ENCODE measurements at places on chromosomes 16 and 17.

DNA sequence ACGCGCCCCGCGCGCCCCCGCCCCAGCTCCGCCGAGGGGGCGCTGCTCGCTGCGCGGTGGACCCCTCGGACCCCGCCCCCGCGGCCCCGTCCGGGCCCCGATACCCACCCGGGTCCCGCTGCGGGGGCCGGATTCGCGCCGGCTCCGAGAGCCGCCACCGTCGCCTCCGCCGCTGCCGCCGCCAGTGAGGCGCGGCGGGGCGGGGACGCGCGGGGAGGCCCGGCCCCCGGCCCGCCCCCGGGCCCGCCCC is at the start of gene TBC1D16:
Gene TBC1D16 (minus strand): TSS at position 186 of the 250 bp plus-strand sequence. CDS start 22,325 bp downstream, outside the sequence.
- no peak for DNase-seq

DNA sequence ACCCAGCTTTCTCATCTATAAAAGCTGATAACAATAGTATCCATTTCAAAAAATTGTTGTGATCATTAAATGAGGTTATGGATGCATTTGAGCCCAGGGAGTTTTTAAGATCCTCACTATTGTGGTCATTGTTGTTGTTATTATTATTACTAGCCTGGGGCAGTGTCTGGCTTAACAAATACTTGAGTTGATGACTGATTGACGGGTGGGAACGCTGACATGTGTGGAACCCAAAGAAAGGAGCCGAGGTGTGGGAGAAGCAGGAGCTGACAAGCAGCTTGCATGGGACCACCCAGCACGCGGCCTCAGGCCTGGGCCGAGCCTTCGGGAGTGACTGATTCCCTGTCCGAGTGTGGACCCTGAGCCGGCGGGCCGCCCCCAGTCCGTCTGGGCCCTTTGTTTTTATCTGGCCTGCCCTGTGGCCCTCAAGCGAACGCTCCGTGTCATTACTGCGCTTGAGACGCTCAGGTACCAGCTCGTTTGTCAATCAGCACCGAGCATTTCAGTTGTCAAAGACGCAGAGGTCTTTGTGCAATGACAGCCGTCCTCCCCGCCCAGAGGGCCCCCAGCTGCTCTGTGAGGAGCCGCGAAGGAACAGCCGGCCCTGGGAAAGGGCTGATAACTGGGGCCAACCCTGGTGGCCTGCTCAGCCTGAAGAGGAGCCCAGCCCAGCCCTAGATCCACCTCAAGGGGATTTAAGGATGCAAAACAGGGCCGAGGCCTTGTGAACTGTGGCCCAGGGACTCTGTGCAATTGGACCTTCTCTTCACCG is 132.9 kb upstream of the FOXF1 start:
- DNase-seq, result no peak

- no peak for DNase-seq
Measured at GRCh38 chr16:8516471-8516870, 73.8 kb downstream of the TMEM114 start.

DNA sequence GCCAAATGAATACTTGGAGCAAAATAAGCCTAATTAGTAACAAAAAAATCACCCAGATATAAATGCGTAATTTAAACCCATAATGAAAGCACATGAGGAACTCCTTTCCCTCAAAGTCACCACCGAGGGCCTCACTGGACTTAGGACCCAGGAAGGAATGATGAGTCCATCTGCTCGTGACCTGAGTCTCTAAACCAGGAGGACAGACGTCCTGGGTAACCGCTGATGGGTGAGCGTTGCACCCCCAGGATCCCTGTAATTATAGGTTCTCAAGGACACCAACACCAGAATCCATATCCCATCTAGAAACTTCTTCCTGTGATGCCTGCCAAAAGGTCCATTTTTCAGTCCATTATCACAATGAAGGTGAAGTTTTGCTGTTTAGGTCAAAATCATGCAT is 121.4 kb downstream of the ZNF778 start:
- no peak for DNase-seq

GRCh38 chr17:72387487-72387886 is 266.7 kb downstream of the SOX9 start:
- DNase-seq, result no peak

DNA sequence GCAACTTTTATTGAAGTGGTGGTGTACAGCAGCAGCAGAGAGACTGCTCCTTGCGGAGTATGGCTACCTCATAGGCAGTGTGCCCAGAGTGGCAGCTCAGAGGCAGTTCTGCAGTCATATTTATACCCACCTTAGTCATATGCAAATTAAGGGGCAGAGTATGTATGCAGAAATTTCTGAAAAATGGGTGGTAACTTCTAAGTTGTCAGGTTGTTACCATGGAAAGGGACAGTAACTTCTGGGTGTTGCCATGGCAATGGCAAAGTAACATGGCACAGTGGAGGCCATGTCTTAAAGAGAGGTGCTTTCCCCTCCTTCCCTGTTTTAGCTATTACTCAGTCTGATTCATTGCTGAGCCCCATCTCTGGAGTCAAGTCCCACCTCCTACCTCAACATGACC is 53.4 kb downstream of the MEOX1 start:
- DNase-seq, result no peak

DNA sequence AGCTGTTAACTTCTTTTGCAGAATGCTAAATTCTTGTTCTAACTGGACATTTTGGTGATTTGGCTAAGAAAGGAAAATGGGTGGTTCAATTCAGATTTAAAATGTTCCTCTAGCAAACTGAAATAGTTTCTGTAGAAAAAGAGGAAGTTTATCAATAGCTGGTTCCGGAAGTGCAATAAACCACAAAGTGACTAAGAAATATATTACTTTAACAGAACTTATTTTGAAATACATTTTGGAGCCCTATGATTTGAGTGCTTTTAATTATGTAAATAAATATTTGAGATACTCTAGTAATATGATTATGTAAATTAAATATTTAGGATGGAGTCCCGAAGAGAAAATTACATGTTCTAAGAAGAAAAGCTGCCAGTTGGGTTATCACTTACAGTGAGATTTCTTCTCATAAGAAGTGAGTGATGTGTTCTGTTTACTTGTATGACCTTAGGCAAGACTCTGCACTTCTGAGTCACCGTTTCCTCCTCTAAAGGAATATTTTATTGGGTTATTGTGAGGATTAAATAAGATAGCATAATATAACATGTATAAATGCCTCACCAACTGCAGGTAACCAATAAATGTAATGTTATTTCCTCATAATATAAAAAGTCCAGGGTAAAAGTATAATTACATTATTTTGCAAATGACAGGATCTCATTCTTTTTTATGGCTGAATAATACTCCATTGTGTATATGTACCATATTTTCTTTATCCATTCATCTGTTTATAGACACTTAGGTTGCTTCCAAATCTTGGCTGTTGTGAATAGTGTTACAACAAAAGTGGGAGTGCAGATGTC is at the start of gene EVI2B:
Gene EVI2B (minus strand): TSS at position 73 of the 800 bp plus-strand sequence. CDS start 8,445 bp downstream, outside the sequence.
- no peak for DNase-seq

DNA sequence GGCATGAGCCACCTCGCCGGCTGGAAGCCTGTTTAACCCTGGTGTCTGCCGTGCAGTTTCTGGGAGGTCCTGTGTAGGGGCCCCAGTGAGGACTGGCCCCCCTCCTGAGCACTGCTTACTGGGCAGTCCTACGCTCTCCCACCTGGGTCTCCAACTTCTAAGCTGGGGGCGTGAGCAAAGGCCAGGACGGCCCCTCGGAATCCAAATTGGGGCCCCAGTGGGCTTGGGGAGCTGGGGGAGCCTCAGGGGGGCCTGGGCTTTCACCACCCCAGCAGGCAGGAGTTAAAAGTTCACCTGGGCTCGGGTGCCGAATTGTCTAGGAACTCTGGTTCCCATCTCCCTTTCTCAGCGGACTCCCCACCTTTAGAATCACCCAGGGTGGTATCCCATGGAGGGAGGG is 7.2 kb upstream of the SLC38A10 start:
- DNase-seq, result no peak

DNA sequence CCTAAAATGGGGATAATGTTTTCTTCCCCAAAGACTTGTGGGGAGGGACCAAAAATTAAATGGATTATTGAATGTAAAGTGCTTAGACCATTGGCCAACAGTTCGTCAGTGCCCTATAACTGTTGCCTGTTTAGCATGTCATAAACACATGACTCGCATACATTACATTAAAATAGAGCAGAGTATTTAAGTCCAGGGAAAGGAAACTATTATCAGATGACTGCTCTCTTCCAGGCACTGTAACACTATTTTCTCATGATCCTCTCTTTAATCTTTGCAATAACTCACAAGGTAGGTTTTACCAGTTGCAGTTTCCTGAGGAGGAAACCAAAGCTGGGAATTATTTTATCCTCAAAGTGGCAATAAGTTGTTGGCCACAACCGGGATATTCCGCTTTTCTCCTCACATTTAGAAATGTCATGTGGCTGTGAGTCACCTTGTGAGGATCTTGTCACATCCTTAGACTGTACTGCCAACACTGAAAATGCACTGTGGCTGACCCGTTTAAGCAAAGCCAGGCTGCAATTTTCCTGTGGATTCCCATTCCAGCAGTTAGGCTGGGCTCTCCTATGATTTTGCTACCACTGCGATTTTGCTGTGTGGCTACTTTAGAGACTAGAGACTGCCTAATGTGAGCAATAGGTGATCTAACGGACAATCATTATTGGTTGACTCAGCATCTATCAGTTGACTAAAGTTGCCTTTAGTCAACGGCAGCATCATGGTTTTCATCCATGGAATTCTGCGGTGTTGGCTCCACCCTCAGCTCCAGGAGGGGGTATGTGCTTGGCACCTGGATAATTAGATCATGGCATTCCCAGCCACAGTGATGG is 58.3 kb upstream of the DHX40 start:
- DNase-seq, result no peak

DNA sequence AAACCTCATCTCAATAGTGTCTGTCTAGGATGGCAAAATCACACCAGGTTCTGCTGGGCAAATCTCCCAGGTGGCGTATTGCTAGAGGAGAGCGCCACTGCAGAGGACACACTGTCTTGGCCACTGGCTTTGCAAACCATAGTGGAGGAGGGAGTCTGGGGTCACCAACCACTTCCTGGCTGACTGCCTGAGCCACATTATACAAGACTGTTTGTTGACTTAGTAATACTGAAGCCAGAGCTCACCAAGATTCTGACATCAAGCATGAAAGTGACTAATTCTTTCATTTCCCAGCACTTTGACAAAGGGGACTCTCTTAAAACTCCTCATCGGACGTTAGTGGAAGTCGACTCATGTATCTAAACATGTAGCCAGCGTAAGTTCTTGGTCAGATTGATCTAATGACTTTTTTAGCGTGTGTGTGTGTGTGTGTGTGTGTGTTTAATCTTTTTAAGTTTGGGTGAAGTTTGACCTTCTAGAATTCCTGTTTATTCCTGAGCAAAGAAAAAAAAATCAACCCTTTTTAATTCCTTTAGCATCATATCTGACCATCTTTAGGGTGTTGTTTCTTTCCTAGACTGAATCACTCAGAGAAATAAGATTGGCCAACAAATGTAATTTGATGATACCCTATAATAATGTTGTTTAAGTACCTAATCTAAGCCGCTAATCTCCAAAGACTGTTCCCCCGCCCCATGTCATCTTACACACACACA is 13.7 kb downstream of the PITPNC1 start:
- DNase-seq, result peak; percentile 57

DNA sequence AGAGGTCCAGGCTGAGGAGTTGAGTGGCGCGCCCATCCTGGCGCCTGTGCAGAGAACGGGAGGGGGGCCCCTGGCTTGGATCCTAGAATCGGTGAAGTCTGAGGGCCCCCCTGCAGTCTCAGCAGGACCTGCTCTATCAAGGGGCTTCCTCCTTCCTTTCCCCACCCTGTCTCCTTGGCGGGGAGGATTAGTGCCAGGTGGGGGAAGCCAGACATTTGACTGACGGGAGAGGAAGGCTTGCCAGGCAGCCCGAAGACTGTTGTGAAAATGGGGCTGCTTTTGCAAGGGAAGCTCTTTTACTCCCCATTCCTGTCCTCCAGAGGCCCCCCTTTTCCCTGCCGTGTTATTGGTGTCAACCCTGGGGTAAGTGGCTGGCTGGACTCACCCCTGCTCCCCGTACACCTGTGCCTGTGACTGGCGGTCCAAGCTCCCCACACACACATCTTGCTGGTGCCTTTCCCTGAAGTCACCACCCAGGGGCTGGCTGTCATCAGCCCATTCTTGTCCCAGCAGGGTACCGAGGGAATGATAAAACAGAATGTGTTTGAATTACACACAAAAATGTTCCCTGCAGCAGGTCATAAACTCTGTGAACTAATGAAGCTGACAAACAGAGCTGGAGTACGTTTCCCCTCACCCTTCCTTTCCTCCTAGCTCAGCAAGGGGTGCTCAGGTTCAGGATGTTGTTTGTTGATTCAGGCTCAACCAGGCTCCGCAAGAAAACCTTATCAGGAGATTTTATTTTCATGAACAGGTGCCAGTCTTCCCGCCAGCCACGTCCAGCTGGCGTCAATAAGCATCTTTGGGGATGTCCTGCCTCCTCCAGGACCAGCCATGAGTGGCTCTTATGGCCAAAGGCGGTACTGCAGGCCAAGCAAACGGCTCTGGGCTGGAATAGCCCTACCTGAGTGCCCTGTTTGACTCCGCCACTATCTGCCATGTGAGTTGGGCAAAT is 4.4 kb upstream of the ARMC7 start:
- DNase-seq, result no peak

DNA sequence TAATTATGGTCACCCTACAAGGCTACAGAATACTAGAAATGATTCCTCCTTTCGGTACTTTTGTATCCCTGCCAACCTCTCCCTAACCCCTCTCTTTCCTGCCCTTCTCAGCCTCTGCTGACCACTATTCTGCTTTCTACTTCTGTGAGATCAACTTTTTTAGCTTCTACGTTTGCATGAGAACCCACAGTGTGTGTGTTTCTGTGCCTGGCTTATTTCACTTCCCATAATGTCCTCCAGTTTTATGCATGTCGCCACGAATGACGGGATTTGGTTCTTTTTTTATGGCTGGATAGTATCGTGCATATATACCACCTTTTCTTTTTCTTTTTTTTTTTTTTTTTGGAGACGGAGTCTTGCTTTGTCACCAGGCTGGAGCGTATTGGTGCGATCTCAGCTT is 92.1 kb downstream of the RAP1GAP2 start:
- DNase-seq, result no peak

DNA sequence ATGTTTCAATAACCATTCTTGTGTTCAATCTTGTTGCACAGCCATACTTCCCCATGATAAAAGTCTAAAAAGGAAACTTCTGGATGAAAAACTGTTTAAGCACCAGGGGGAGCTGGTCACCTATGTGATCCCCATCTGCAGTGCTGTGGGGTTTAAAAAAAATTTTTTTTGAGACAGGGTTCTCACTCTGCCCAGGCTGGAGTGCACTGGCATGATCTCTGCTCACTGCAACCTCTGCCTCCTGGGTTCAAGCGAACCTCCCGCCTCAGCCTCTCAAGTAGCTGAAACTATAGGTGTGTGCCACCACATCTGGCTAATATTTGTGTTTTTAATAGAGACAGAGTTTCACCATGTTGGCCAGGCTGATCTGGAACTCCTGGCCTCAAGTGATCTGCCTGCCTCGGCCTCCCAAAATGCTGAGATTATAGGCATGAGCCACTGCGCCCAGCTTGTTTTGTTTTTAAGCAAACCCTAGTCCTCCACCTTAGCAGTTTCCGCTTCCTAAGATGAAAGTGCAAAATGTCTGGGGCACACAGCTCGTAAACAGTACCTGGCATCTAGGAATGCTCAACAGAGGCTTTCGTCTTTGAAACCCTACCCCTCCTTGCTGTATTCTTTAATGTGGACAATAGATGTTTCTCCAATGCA is 25.4 kb downstream of the DNAJA2 start:
- peak; percentile 24 for DNase-seq
